Heart left ventricle (tissue), 16 donors: ENCODE measurements at places on chromosomes 1 and 21. TPM values are rescaled to one million over a fixed set of nuclear protein-coding genes. Genes with fewer than 3 reads are reported as not detected.

Gene CROCC
- 8.3 TPM for total RNA-seq

Gene CA6
- total RNA-seq, result not detected

Gene S100A16
- 92.6 TPM for total RNA-seq

Gene KIRREL1
- 7.3 TPM for total RNA-seq

Gene ACTL8
- total RNA-seq, result not detected

Gene S100A7
- not detected for total RNA-seq

Gene CELSR2
- total RNA-seq, result 3.7 TPM
